ENCODE measurements at places on chromosomes 11 and 22.

DNA sequence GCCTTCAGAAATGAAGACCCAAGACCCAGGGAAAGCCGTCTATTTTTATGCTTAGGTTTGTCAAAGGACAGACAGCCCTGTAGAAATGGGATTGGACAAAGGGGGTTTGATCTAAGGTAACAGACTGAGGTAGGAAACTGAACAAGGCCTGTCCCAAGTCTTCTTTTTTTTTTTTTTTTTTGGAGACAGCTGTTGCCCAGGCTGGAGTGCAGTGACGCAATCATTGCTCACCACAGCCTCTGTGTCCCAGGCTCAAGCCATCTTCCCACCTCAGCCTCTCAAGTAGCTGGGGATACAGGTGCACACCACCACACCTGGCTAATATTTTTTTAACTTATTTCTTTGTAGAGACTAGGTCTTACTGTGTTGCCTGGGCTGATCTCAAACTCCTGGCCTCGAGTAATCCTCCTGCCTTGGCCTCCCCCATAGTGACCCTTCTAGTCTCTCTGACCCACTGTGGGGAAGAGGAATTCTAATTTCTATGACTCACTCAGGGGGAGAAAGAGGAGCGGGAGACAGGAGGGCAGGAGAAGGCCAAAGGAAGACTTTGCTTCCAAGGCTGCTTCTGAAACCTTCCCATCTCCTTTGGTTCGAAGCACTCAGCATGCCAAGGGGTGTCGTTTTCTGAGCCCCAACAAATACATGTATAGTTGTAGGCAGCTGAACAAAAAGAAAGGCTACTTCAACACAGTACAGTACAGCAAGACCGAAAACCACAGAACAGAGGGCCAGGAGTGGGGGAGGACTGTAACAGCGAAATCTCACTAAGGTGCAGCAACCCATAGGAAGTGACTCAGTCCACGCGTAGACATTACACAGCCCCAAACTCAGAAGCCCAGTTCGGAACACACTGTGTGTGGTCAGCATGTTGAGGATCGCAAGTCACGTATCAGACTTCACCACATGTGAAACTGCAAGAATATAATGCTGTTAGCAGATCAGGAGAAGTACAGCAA is 872 bp downstream of the TMA7B start:
- no peak for DNase-seq

DNA sequence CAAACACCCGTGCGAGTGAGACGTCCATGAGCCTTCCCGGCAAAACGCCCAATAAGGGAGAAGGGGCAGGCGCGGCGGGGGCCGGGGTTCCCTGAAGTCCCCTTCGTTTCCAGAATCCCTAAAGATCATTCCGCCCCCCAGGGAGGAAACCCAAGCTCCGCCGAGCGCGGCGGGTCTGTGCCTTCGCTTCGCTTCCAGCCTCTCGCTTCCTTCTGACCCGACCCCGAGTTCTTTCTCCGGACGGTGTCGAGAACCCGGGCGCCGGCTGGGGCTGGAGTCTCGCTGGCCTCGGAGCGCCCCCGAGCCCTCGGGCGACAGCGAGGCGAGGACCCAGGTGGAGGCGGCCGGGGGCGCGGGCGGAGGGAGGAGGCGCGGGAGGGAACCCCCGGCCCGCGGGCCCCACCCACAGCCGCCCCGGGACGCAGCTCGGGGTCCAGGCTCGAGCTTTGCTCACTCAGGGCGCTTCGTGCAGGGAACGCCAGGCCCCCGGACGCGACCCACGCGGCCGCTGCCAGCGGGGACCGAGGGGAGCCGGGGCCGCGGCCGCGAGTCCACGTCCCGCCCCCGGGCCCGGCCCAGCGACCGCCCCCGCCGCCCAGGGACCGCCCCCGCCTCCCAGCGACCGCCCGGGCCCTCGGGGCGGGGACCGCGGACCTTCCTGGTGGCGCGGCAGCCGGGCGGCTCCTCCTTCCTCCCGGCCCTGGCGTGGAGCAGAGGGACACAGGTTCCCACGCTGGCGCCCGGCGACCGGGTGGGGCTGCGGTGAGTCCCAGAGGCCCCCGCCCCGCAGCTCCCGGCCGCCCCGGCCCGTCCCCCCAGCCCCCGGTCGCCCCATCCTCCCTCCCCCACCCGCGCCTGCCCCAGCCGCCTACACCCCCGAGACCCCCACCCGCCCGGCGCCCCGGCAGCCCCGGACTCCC is at the start of gene PGGHG:
TSS of gene PGGHG (plus strand) at position 649 of the 920 bp plus-strand sequence. CDS start 691 bp downstream, outside the sequence.
- DNase-seq: no peak

GRCh38 chr11:27388869-27389268 is 25.9 kb upstream of the CCDC34 start:
- DNase-seq: no peak

- no peak for DNase-seq
Measured at GRCh38 chr11:111531687-111532364, 8.7 kb upstream of the LAYN start.

Measured in HepG2 (cell line).